Neural crest cell (in vitro differentiated cells): ENCODE measurements at places on chromosomes 6 and 20.

- DNase-seq: no peak
Measured at GRCh38 chr6:144311361-144311760, 26.2 kb downstream of the UTRN start.

GRCh38 chr6:144295211-144295610, 10.1 kb downstream of the UTRN start:
- no peak for DNase-seq

DNA sequence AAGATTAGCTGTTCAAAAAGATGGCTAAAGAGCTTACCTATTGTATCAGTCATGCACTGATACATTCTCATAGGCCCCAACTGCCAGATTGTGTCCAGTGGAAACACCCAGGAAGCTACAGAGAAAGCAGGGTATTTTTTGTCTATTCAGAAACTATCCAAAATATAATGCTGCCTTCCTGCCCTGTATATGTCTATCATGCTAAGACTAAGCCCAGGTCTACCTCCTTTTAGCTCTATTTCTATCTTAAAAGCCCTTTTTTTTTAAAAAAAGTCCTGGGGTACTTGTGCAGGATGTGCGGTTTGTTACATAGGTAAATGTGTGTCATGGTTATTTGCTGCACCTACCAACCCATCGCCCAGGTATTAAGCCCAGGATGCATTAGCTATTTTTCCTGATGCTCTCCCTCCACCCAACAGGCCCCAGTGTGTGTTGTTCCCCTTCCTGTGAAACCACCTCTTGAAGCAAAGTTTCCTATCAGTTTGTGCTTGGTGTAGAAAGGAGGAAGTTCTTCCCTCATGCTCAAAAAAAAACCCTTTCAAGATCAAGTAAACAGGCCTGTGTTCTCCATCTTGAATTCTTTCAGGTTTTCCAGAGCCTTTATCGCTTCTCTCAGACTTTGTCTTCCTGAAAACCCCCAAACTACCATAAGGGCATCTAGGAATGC, 514 bp downstream of the DEFB129 start:
- no peak for DNase-seq

DNA sequence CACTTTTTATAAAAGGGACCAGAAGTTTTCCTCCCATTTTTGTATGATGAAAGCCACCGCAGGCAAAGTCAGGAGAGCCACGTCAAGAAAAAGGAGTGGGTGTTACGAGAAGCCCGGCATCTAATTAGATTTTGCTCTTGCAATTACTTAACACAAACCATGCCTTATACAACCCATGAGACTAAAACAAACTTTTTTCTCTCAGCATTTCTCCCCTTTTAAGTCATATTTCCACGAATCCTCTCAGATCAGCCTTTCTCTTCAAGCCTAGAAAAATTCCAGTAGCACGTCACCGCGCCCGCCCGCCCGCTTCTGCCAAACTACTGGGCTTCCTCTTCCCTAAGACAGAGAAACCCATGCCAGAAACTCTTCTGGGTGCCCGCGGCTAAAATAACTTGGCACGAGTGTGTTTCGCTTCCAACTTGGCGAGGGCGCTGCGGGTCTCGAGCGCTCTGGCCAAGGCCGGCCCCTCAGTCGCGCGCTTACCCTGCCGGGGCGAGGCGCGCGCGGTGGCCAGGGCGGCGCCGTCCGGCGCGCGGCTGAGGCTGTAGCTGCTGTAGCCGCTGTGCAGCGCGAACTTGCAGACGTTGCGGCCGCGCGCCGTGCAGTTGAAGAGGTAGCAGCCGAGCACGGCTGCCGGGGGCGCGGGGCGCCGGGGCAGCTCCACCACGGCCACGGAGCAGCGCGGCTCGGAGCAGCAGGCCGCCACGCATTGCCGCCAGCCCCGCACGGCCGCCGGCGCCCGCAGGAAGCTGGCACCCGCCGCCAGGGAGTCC, 1.0 kb downstream of the LRP11 start:
- DNase-seq: peak; percentile 56

- no peak for DNase-seq
Measured at GRCh38 chr6:126516411-126516810, 176.5 kb downstream of the CENPW start.

DNA sequence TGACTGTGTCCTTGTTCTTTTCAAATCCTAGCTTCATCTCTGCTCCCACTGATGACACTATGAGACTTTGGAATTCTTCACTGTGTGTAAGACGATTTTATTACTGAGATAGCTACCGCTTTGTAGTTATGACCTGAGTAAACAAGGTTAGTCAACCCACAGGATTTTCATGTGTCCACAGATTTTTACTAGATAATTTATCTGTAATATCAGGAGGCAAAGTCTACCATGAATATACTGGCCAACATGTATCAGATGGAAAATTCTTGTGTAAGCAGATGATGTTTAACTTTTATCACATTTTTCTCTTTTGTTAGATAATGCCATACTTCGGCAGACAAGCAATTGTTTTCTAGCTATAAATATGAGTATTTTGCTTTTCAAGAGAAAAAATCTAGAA, 119.8 kb downstream of the SGK1 start:
- no peak for DNase-seq

GRCh38 chr6:72650081-72650745, 28.3 kb downstream of the KCNQ5 start:
- no peak for DNase-seq
